Endothelial cell (in vitro differentiated cells): ENCODE measurements at places on chromosomes 5 and 9. TPM values are rescaled to one million over a fixed set of nuclear protein-coding genes. Genes with fewer than 3 reads are reported as not detected.

Gene PPP3R2
- 2.2 TPM for total RNA-seq

DNA sequence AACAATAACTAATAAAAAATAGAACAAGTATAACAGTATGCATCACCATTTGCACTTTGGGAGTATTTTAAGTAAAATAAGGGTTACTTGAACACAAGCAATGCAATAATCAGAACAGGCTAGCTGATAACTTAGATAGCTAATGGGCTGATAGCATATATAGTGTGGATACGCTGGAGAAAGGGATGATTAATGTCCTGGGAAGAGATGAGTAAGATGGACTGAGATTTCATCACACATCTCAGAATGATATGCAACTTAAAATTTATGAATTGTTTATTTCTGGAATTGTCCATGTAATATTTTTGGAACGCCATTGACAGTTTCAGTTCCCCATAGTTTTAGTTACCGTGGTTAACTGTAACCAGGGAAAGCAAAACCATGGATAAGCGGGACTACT is 173.6 kb downstream of the ISL1 start:
- no peaks in the 10 kb centered on the region for H3K36me3 ChIP-seq
- no peak overlapping the region for H3K4me3 ChIP-seq
- no peak for DNase-seq
- no peak overlapping the region for H3K27ac ChIP-seq

Gene SPINK1
- total RNA-seq, result not detected

DNA sequence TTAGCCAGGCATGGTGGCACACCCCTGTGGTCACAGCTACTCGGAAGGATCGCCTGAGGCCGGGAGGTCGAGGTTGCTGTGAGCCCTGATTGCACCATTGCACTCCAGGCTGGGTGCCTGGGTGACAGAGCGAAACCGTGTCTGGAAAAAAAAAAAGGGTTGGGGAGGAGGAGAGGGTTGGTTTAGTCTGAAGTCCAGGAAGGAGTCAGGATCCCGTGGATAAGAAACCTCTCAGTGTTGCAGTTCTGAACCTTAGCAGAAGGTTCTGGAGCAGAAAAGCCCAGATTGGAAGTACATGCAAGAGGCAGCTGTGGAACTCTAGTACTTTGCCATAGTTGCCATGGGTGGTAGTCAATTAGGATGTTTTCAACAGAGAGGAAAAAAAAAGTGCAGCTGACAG is 125.2 kb upstream of the CPEB4 start:
- DNase-seq, result no peak
- no peak overlapping the region for H3K27ac ChIP-seq
- no peaks in the 10 kb centered on the region for H3K36me3 ChIP-seq
- no peak overlapping the region for H3K4me3 ChIP-seq

Gene CCIN
- total RNA-seq, result not detected

DNA sequence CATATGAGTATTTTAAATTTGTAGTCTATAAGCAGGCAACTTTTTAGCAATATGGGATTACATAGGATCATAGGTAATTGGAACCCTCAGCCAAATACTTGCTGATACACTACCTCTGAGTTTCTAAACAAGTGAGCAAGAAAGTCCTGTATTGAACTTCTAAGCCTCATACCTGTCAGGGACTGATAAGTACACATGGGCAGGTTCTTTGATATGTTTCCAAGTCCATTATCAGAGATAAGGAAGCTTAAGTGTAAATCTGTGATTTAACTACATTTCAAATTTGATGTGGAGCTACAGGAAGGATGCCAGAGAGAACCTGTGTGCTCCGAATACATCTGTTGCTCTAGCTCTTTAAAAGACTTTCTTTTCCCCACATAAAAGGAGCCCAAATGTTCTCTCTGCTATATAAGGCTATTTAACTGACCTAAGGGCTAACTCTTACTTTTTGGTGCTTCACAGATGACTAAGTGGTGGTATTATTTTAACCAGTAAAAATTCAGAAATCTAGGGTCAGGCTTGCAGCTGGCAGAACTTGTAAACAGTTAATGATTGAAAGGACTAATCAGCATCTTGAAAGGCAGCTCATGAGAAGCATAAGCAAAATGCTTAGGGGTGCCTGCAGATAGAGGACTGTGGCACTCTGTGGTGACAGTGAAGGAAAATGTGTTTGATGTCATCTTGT is 228.6 kb downstream of the NR3C1 start:
- H3K27ac ChIP-seq, result no peak overlapping the region
- no peak overlapping the region for H3K4me3 ChIP-seq
- H3K27me3 ChIP-seq, result peaks cover 6% of the 10 kb centered on the region
- H3K36me3 ChIP-seq, result peaks cover 5% of the 10 kb centered on the region

GRCh38 chr9:114921171-114921570 is 9.2 kb downstream of the TNFSF8 start:
- peaks cover 3% of the 10 kb centered on the region for H3K4me1 ChIP-seq
- H3K36me3 ChIP-seq, result no peaks in the 10 kb centered on the region
- H3K27ac ChIP-seq, result no peak overlapping the region
- peaks cover 5% of the 10 kb centered on the region for H3K27me3 ChIP-seq
- no peak overlapping the region for H3K4me3 ChIP-seq

Gene LHX6
- 6.0 TPM for total RNA-seq

GRCh38 chr5:59540366-59540765 is 353.2 kb downstream of the PDE4D start:
- H3K36me3 ChIP-seq, result no peaks in the 10 kb centered on the region
- H3K27ac ChIP-seq, result no peak overlapping the region
- no peaks in the 10 kb centered on the region for H3K27me3 ChIP-seq
- no peak overlapping the region for H3K4me3 ChIP-seq
- no peak for DNase-seq
- peaks cover 2% of the 10 kb centered on the region for H3K4me1 ChIP-seq

Gene KIF4B
- 0.54 TPM for total RNA-seq

Gene ZNF354B
- 23.6 TPM for total RNA-seq

Gene TERT
- total RNA-seq, result 0.28 TPM

- peak overlapping the region; percentile 95 for H3K27ac ChIP-seq
- peaks cover 3% of the 10 kb centered on the region for H3K27me3 ChIP-seq
- H3K36me3 ChIP-seq, result no peaks in the 10 kb centered on the region
Observed at GRCh38 chr9:83920469-83920926, 734 bp downstream of the KIF27 start.

DNA sequence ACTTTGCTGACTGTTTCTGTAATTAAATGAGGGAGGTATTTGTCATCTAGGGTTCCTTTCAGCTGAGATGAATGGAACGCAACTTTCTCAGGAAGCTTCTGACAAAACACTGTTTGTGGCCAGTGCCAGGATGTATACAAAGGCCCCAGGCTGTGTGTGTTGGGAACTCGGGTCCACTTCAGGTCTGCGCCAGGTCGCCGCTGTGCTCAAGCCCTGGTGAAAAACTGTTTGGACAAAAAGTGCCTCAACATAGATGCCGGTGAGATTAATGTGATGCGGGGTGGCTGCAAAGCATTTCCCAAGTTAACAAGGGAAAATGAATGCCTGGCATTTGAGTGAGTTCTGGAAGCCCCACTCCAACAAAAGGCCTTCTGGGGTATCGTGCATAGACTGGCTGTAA is 156.4 kb downstream of the GABBR2 start:
- no peaks in the 10 kb centered on the region for H3K36me3 ChIP-seq
- DNase-seq, result no peak
- no peak overlapping the region for H3K27ac ChIP-seq
- H3K4me3 ChIP-seq, result no peak overlapping the region

Gene C7
- 1.5 TPM for total RNA-seq

Gene SPINK4
- total RNA-seq, result not detected

Gene GPX3
- total RNA-seq, result 32.5 TPM
